GM12878 (cell line): ENCODE measurements at places on chromosomes 2 and 18. TPM values are rescaled to one million over a fixed set of nuclear protein-coding genes. Genes with fewer than 3 reads are reported as not detected.

Gene TTLL4
- 49.1 and 51.7 TPM in 2 replicates for total RNA-seq

DNA sequence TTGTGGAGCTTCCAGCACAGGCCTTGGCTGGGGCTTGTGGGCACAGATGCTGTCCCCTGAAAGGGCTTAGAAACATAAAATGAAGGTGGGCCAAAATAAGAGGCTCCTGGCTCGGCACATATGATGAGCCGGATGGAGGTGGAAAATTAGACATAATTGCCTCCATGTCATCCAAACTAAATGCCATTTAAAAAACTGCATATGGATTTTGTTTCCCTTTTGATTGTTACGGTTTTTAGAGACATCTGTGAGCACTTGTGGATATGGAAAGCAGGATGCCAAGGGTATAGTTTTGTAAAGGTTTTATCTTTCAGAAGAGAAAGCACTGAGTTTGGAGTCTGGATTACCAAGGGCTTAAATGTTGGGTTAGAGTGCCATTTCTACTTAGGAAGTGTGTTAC is 498.3 kb downstream of the RIT2 start:
- no peaks in the 10 kb centered on the region for H3K27me3 ChIP-seq
- H3K4me1 ChIP-seq: no peaks in the 10 kb centered on the region
- DNase-seq: no peak
- no peak overlapping the region for H3K27ac ChIP-seq
- H3K4me3 ChIP-seq: no peak overlapping the region

Gene GPR39
- 0.08 and 0.23 TPM in 2 replicates for total RNA-seq

Gene TGFA
- total RNA-seq: 0.23 TPM in 1 of 2 replicates, not detected in the other

DNA sequence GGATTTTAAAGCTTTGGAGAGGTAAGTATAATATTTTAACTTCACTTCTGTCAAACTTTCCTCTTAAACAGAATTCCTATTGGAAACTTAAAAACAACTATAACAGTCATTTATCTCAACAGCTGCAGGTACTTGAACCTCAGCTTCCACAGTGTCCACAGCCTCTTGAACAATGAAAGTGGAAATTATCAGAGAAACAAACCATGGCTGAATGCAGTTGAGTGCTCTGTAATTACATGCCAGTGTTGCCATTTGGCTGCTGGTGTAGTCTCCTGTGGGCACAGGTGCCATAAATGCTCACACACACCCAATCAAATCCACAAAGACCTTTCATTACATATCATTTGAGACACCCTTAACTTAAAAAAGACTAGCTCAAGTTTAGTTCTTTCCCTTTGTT is 125.1 kb downstream of the CPS1 start:
- DNase-seq: no peak
- H3K27me3 ChIP-seq: no peaks in the 10 kb centered on the region
- no peaks in the 10 kb centered on the region for H3K4me1 ChIP-seq
- H3K4me3 ChIP-seq: no peak overlapping the region
- H3K36me3 ChIP-seq: no peaks in the 10 kb centered on the region

DNA sequence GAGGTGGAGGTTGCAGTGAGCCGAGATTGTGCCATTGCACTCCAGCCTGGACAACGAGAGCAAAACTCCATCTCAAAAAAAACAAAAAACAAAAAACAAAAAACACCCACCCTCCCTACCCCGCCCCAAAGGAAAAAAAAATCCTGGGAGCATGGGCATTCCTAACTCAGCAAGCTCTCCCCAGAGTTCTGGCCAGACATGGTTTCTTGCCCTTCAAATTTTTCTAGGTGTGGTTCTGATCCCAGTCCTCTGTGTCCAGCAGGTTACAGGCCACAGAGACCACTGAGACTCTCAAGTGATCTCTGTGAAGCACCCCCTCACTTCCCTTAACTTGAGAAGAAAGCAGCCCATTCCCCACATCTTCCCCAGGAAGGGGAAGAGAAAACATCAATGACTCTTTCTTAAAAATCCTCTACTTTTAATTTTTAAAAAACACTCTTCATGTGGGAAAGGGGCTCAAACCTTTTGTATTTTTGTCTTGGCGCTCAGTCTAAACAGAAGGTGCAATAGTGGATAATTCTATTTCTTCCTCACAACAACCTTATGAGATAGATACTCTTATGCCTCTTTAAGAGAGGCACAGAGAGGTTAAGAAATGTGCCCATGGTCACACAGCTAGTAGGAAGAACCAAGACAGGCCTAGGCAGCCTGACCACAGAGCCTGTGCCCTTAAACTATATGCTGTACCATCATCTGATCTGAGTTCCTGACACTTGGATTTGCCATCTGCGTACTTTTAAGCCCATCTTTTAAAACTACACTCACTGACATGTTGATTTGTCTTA is 6.9 kb upstream of the KCNE4 start:
- H3K36me3 ChIP-seq: no peaks in the 10 kb centered on the region
- no peaks in the 10 kb centered on the region for H3K27me3 ChIP-seq
- DNase-seq: no peak

Gene KIF1A
- total RNA-seq: 0.51 and 0.95 TPM in 2 replicates

- no peaks in the 10 kb centered on the region for H3K36me3 ChIP-seq
- H3K4me1 ChIP-seq: no peaks in the 10 kb centered on the region
- H3K27me3 ChIP-seq: no peaks in the 10 kb centered on the region
- H3K27ac ChIP-seq: no peak overlapping the region
Measured at GRCh38 chr2:80971-81736, 34.8 kb upstream of the FAM110C start.

GRCh38 chr2:183671233-183671632 is 547.0 kb downstream of the NUP35 start:
- H3K36me3 ChIP-seq: no peaks in the 10 kb centered on the region
- no peaks in the 10 kb centered on the region for H3K4me1 ChIP-seq
- H3K27ac ChIP-seq: no peak overlapping the region
- no peak overlapping the region for H3K4me3 ChIP-seq

DNA sequence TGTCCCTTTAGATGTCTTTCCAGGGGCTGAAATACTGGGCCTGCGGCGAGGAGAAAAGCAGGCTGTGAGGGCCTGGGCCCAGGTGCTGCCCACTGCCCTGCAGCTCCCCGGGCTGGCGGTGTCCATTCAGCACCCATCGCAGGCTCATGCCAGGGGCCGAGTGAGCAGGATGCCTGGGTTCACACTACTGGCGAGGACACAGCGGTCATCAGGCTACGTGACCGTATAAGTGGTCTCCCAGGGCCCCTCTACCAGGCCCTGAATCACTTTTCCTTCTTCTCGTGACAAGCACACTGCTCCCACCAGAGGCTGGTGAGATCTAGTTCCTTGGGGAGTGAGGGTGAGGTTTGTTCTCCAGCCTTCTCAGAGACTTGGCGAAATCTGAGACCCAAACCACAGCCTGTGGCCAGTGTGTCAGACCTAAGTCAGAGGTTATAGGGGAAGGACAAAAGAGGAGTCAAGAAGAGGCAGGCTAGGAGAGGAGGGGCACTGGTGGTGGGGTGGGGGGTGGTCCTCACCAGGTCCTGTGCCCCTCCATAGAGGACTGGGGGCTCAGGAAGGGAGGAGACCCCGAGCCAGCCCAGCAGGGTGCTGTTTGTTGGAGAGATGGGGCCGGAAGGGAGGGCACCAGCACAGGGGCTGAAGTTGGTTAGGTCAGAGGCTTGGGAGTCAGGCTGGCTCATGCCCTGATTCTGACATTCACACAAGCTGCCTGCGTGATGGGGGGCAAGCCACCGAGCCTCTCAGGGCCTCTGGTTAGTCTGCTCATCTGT is 6.6 kb upstream of the SEMA4C start:
- peaks cover 31% of the 10 kb centered on the region for H3K4me1 ChIP-seq
- no peaks in the 10 kb centered on the region for H3K27me3 ChIP-seq
- no peak overlapping the region for H3K4me3 ChIP-seq
- no peak for DNase-seq
- H3K36me3 ChIP-seq: no peaks in the 10 kb centered on the region

Gene VIT
- not detected in 2 replicates for total RNA-seq

GRCh38 chr2:148519013-148519412 is 125.5 kb upstream of the EPC2 start:
- H3K27ac ChIP-seq: no peak overlapping the region
- no peaks in the 10 kb centered on the region for H3K36me3 ChIP-seq
- no peak overlapping the region for H3K4me3 ChIP-seq
